ENCODE measurements at places on chromosomes 5 and 9. TPM values are rescaled to one million over a fixed set of nuclear protein-coding genes. Genes with fewer than 3 reads are reported as not detected.

Gene SPATA6L
- total RNA-seq: 0.59 TPM

Gene NTRK2
- 0.45 TPM for total RNA-seq

Gene PRRX2
- total RNA-seq: 0.58 TPM

DNA sequence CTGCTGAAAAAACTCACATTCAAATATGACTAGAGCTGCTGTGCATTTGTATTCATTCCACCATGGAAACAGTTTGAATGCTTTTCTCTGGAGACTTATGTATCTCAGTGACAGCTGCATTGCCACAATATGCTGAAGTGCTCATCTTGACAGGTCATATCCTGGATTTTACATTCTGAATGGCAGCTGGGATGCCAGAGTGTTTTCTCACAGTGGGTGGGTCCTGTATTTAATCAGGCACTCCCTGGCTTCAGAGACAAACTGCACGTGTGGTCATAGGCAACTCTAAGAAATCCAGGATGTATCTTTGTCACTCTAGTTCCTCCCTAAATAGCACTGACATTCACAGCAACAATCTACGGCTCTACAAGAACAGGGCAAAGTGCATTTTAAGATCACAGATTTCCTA is 75.6 kb downstream of the ST8SIA4 start:
- H3K4me3 ChIP-seq: no peak overlapping the region
- H3K36me3 ChIP-seq: peaks cover 12% of the 10 kb centered on the region
- no peaks in the 10 kb centered on the region for H3K27me3 ChIP-seq
- peaks cover 43% of the 10 kb centered on the region for H3K4me1 ChIP-seq
- DNase-seq: peak; percentile 23

DNA sequence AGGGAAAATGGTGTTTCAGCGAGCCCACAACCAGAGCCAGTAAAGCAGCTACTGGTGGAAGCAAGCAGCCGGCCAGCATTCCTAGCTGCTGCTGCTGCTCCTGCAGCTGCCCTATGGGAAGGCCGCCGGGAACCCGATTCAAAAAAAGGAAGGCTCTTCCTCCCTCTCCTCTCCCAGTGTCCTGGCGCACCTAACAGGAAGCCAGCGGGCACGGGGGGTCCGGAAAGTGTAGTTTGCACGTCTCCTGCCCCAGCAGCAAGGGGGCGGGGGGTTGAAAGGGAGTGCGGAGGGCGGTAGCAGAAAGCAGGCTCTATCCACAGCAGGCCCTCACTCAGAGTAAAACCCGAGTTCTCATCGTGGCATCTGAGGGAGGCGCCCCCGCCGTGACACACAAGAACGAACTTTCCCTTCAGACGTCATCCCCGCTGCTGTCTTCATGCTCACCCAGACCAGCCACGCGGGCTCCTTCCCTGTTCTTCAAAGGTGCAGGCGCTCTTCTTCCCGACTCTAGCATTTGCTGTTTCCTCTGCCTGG is 16.5 kb downstream of the GRXCR2 start:
- no peaks in the 10 kb centered on the region for H3K4me1 ChIP-seq
- no peak overlapping the region for H3K4me3 ChIP-seq
- no peaks in the 10 kb centered on the region for H3K36me3 ChIP-seq
- DNase-seq: peak; percentile 48

DNA sequence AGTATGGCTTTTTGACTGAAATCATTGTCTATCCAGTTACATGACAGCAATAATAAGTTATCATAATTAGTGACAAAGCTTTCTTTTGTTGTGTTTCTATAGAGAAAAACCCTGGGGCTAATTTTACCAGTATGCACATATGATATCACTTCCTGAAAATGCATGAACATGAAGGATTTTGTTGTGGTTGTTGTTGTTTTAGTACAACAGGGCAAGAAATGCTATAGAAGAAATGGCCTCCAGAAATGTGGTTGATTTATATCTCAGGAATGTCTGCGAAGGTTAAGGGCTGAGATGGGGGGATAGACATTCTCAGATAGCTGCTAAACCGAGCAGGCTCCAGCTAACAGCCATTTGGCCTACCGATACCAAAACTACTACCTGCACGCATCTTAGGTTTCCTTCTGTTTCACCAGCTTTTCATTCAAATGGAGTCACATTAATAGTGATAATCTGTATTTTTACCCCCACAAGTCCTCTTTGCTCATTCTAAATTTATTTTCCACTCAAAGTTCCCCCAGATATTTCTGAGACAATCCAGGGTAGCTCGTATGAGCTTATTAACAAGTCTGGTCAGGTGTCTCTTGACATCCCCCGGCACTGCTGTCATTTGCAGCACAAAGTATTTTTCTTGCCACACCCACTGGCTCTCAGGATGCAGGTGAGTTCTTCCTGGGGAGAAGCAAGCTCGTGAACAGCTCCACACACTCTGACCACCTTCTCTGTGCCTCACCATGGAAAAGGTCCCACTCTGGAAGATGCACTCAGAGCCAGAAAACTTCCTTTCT is 232.4 kb upstream of the GAS1 start:
- H3K4me3 ChIP-seq: no peak overlapping the region
- H3K36me3 ChIP-seq: no peaks in the 10 kb centered on the region
- no peaks in the 10 kb centered on the region for H3K4me1 ChIP-seq
- no peaks in the 10 kb centered on the region for H3K27me3 ChIP-seq

DNA sequence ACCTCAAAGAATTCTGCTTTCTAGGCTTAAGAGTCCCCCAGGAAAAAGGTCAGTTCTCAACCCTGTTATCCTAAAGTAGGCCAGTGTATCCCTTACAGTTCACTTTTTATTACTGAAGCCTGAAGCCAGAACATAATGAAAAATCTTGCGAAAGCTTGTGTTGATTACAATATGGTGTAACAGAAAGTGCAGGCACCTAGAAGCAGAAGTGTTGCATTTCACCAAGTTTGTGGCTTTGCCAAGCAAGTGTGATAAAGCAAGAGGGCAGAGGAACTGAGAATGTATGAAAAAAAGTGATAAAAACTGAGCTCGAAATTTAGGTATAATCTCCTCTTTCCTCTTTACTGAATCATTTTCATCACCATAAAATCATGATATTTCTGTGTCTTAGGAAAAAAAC is 26.2 kb downstream of the AGTPBP1 start:
- H3K4me1 ChIP-seq: peaks cover 25% of the 10 kb centered on the region
- DNase-seq: no peak
- H3K27me3 ChIP-seq: no peaks in the 10 kb centered on the region
- peaks cover 10% of the 10 kb centered on the region for H3K36me3 ChIP-seq
- H3K4me3 ChIP-seq: no peak overlapping the region

DNA sequence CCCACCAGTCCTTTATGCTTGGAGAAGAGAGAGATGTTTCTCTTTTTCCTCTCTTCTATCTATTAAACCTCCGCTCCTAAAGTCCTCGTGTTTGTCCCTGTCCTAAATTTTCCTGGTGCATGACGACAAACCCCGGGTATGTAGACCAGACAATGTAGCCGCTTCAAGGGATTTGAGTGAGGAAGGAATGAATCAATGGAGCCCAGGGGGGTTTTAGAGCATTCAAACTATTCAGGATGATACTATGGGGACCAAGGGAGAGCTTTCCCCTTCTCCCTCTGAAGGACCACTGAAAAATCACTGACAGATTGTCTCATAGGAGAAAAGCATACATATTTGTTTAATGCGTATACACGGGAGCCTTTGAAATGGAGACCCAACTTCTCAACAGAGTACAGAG is 18.4 kb downstream of the CEL start:
- H3K4me3 ChIP-seq: no peak overlapping the region
- no peaks in the 10 kb centered on the region for H3K27me3 ChIP-seq
- no peaks in the 10 kb centered on the region for H3K36me3 ChIP-seq
- H3K27ac ChIP-seq: no peak overlapping the region
- no peaks in the 10 kb centered on the region for H3K4me1 ChIP-seq

Measured in activated CD4-positive, alpha-beta memory T cell treated with anti-CD3 and anti-CD28 coated beads for 36 hours (primary cell).